ENCODE measurements at places on chromosomes 6 and 20.

GRCh38 chr20:10671221-10671918, 2.4 kb downstream of the JAG1 start:
- peak; percentile 96 for DNase-seq

- no peak for DNase-seq
Observed at GRCh38 chr6:5442916-5443315, 181.6 kb downstream of the FARS2 start.

- no peak for DNase-seq
Observed at GRCh38 chr6:134511984-134512683, 194.2 kb upstream of the SGK1 start.

DNA sequence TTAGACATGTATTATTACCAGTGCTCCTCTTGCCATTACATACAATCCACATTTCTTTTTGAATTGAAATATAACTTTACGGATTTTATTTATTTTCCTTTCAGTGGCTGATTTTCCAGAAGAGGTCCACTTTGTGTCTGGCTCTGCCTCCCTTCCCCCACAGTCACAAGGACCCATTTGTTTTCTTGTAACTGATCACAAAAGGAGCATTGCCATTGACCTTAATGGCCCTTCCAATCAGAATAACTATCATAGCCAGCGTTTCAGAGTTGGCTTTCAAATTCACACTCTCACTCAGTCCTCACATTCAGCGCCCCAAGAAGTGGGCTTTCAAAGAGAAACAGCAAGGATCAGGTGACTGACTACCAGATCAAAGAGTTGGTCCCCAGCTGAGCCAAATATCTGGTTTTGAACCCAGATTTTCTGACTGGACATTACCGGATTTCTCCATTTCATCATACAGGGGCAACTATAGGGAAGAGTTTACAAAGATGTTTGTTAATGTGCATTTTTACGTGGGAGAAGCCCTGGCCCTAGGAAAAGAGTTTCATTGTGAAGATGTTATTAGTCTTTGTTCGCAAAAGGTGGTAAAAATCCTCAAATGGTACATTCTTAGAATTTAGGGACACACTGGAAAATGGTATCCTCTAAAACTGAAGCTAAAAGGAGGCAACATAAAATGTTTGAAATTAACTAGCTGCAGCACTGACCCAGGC, 2.0 kb upstream of the SLC22A23 start:
- DNase-seq = no peak

DNA sequence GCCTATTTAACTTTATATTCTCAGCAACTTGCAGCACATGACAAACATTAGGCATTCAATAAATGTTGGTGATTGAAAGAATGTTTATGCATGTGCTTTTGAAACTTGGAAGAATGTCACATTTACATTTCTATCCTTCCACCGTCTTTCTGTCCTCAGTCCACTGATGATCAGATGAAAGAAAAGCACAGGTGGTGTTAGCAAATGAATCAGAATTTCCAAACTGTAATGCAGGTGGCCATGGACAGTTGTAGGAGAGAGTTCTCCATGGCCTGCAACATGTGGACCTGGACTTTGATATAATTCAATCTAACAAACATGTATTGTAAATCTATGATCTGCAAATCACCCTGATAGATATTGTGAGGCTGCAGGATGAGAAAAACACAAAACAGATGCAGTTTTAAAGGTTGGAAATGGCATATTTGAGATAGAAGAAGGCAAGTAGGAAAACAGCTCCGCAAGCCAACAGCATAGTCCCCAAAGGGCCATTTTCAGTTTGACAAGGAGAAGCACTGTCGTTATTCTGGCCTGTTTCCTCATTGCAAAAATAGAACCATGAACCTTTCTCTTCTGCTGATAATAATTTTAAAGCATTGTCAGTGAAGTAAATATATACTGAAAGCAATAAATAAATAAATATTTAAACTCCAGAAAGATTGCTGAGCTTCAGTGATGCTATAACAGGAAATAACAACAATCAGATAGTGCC, 119.4 kb downstream of the AIG1 start:
- DNase-seq = no peak

- no peak for DNase-seq
Observed at GRCh38 chr6:158910484-158911440, 89.2 kb downstream of the RSPH3 start.

GRCh38 chr20:37714978-37715672, 21.3 kb downstream of the CTNNBL1 start:
- peak; percentile 53 for DNase-seq

GRCh38 chr6:155228546-155229166, 35.2 kb upstream of the CLDN20 start:
- peak; percentile 55 for DNase-seq

DNA sequence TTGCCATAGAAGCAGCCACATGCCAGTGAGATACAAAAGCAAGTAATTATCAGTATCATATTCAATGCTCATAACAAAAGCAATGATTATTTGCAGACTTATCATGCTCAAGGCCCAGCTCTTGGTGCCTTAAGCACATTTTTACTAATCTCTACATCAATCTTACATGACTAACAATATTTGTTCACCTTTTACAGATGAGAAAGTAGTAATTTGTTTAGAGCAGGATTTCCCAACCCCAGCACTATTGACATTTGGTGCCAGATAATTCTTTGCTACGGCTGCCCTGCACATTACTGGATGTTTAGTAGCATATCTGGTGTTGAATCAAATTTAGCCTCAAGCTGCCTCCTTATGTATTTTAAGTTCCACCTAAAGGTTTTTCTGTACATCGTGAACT, 19.0 kb upstream of the DOK5 start:
- DNase-seq = no peak

- DNase-seq = peak; percentile 34
Observed at GRCh38 chr6:132214716-132215115, 186.6 kb downstream of the MOXD1 start.

DNA sequence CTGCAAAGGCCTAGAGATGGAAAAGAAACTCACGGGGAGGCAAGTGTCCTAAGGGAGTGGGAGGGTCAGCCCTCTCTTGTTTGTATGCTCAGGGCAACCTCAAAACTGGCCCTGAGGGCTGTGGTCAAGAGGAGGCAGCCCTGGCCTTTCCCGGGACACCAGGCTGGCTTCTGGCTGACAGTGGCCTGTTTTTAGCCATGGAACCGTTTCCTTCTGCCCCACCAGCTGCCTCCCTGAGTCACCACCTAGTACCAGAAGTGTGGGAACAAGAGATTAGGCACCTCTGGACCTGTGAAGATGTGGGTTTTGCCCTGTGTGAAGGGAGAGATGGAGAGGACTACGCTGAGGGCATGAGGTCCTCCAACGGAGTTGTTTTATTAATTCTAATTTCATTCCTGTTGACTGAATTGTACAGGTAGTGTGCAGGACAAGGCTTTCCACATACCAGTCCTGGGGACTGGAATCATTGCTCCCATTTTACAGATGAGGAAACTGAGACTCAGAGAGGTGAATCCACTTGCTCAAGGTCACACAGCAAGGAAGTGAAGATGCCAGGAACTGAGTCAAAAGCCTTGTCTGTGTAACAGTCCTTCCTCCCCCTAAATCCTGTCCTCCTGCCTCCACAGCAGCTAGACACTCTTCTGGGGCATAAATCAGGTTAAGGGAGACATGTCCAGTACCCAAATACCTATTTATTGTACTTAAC, 5.5 kb downstream of the FOXS1 start:
- DNase-seq = peak; percentile 42

DNA sequence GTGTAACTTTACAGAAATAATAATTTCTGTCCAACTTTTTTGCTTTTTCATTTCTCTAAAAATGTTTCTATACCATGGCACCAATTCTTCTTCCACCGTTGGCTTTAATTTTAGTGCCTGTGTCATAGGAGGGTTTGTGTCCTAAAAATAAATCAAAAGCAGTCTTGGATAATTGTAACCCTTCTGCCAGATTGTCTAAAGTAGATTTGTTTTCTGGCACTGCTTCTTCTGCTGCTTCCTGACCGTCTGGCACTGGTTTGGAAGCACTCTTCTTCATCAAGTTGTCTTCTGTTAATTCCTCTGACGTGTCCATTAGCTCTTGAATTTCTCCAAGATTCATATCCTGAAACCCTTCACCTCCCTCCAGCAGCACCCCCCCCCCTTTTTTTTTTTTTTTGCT, 33.1 kb downstream of the SCAF8 start:
- peak; percentile 27 for DNase-seq

DNA sequence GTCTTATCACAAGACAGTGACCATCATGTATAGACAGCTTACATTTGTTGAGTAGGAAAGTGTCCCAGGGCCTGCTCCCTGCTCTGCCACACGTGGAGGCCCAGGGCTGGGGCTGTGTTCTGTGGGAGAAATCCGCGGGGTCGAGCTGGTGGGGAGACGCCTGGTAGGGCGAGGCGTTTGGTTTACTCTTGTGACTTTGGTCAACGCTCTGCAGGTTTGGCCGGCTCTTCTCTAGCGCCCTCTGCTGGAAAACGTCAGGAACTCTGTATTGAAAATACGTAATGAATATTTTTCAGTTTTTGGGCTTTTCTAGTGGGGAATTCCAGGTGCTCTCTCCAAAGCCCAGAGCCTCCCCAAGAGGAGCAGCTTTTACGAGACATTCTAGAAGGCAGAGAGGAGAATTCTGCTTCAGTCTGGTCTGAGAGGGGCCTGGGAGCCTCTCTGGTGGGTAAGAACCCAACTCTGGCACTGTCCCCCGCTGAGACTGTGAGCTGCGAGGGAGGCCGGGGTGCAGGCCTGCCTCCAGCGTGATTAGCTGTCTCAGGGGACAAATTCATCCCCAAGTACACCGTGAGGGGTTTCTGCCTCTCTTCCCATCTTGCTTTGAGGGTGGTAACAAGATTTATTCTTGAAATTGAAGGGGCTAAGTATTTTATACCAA, 112.6 kb upstream of the RALGAPA2 start:
- DNase-seq = peak; percentile 47

DNA sequence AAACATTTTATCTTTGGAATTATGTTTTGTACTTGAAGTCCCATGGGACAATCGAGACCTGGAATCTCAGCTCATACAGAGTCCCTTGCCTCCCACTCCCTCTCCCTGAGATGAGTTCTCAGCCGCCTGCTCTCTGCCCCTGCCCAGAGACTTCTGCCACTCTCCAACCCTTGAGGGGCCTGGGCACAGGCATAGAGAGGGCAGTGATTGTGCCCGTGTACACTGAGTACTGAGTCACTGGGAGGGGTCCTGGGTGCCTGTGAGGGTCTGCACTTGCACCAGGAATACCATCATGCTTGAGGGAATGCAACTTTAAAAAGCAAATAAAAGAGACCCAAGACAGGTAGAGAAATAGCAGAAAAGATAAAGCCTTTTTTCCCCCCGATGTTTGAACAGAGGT, 453.8 kb upstream of the HS3ST5 start:
- DNase-seq = no peak

DNA sequence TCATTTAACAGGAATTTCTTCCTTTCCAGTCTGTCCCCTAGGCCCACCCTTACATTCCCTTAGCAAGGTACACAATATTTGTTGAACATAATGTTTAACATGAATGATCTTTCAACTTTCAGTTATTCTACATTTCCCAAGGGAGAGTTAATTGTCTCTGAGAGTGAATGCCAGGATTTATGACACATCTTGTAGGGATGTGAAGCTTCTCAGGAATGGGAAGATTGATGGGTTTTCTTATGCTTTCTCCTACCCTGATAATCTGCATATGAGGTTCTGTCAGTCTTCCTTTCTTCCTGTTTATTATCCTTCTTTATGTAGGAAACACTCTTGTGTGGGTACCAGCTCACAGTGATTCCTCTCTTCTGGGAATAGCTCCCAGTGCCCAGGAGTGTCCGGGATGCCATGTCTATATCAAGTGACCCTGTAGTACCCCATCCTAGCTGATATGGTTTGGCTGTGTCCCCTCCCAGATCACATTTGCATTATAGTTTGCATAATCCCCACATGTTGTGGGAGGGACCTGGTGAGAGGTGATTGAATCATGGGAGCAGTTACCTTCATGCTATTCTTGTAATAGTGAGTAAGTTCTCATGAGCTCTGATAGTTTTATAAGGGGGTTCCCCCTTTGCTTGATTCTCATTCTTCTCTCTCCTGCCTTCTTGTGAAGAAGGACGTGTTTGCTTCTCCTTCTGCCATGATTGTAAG, 7.1 kb upstream of the FYN start:
- peak; percentile 70 for DNase-seq

DNA sequence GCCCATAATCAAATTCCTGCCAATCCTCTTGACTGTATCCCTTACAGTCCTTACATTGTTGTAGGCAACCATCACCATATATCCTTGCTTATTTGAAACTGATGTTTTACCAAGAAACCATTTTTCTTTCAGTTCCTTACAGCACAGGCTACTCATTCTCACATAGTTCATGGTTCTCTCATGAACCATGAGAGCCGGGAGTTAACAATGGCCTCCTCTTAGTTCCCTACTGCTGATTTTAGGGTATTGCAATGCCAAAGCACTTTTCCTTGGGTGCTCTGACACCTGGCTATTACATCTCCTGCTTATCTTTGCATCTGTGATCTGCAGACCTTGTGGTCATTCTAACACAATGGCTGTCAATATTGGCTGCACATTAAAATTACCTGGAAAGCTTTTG, 133.4 kb downstream of the MYB start:
- DNase-seq = no peak

GRCh38 chr6:166605752-166606151, 19.3 kb upstream of the RAMACL start:
- DNase-seq = no peak

Data from GM23248 (cell line).